ENCODE measurements at places on chromosomes 7 and 10. TPM values are rescaled to one million over a fixed set of nuclear protein-coding genes. Genes with fewer than 3 reads are reported as not detected.

- peaks cover 16% of the 10 kb centered on the region for H3K36me3 ChIP-seq
- DNase-seq, result no peak
- no peaks in the 10 kb centered on the region for H3K27me3 ChIP-seq
- H3K4me3 ChIP-seq, result no peak overlapping the region
- peaks cover 17% of the 10 kb centered on the region for H3K4me1 ChIP-seq
- H3K27ac ChIP-seq, result no peak overlapping the region
These were observed 42.5 kb downstream of the VCL start for GRCh38 chr10:74040200-74041126.

Gene ERVW-1
- total RNA-seq, result not detected

GRCh38 chr7:75718390-75719031 lies 20.2 kb downstream of the HIP1 start:
- H3K27ac ChIP-seq, result no peak overlapping the region
- H3K27me3 ChIP-seq, result no peaks in the 10 kb centered on the region
- no peaks in the 10 kb centered on the region for H3K4me1 ChIP-seq
- H3K36me3 ChIP-seq, result no peaks in the 10 kb centered on the region
- no peak overlapping the region for H3K4me3 ChIP-seq

Gene CUZD1
- 2.5 TPM for total RNA-seq

- H3K27me3 ChIP-seq, result no peaks in the 10 kb centered on the region
- H3K4me1 ChIP-seq, result no peaks in the 10 kb centered on the region
These were observed 386.8 kb upstream of the POT1 start for GRCh38 chr7:125316466-125316865.

GRCh38 chr7:158861004-158861787 lies 4.8 kb downstream of the DYNC2I1 start:
- DNase-seq, result no peak
- no peaks in the 10 kb centered on the region for H3K27me3 ChIP-seq
- H3K27ac ChIP-seq, result no peak overlapping the region
- H3K4me1 ChIP-seq, result peaks cover 46% of the 10 kb centered on the region
- no peaks in the 10 kb centered on the region for H3K36me3 ChIP-seq

DNA sequence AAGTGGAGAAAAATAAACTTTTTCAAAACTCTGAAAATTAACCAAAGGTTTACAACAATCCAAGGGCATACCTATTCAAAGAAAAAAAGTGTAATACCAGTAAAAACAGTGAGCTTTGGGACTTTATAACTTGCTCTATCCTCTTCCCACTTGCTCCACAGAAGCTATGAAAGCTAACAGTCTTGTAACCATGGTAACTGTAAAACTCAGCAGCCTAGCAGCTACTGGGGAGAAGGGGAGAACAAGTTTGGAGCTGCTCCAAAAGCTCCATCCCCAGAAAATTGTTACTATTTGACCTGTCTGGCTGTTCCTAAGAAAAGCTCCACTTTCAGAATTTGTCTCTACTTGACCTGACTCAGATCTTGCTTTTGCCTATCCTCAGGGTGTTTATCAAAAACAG lies 191.5 kb downstream of the OTUD1 start:
- H3K36me3 ChIP-seq, result no peaks in the 10 kb centered on the region
- H3K27me3 ChIP-seq, result no peaks in the 10 kb centered on the region
- no peak overlapping the region for H3K27ac ChIP-seq
- H3K4me3 ChIP-seq, result no peak overlapping the region

DNA sequence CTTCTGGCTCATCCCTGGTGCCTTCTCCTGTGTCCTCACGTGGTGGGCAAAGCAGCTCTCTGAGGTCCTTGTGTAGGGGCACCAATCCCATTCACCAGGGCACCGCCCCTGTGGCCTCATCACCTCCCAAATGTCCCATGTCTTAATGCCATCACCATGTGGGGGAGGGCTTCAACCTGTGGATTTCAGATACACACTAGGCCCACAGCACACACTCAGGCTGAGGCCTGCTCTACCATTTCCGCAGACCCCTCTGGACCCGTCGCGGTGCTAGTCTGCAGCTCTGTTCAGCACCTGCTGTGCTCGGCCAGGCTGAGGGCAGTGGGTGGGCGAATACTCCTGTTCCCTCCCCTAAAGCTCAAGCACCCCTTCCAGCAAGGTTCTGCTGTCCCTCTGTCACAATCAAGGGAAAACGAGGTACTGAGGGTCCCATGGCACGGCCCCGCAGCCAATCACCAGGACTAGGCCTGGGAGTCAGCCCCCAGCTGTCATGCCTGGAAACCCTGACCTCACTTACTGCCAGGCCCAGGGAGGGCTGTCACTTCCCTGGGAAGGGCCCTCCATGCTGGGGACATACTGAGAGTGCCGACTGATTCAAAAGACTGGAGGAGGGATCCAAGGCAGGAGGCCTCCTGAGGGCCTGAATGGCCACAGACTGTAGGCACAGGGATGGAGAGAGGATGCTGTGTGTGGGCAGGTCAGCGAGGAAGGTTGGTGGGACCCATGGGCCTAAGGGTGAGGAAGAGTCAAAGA lies 123.8 kb upstream of the RET start:
- H3K27me3 ChIP-seq, result peaks cover 7% of the 10 kb centered on the region
- H3K4me1 ChIP-seq, result no peaks in the 10 kb centered on the region
- no peak overlapping the region for H3K27ac ChIP-seq
- H3K4me3 ChIP-seq, result no peak overlapping the region

Data from activated T-helper 2 cell treated with anti-CD3 and anti-CD28 coated beads, Interferon-gamma antibody, Interleukin-2, Interleukin-4, amounts not matched to agents 10 μg/mL and 5 μg/mL and 100 μg/mL, durations not matched to agents 14 hours and 24 hours and 36 hours (primary cell).